ENCODE measurements at places on chromosomes 7 and 10. TPM values are rescaled to one million over a fixed set of nuclear protein-coding genes. Genes with fewer than 3 reads are reported as not detected.

GRCh38 chr7:149367418-149368180 is 93.3 kb downstream of the ZNF777 start:
- no peak for DNase-seq
- H3K4me3 ChIP-seq: no peak overlapping the region
- H3K27me3 ChIP-seq: no peaks in the 10 kb centered on the region
- H3K36me3 ChIP-seq: no peaks in the 10 kb centered on the region
- no peaks in the 10 kb centered on the region for H3K4me1 ChIP-seq

GRCh38 chr7:71912476-71912875 is 499.7 kb downstream of the CALN1 start:
- H3K4me3 ChIP-seq: no peak overlapping the region
- DNase-seq: no peak
- no peaks in the 10 kb centered on the region for H3K36me3 ChIP-seq
- H3K27ac ChIP-seq: no peak overlapping the region
- H3K27me3 ChIP-seq: no peaks in the 10 kb centered on the region

The SFTPA1 gene
- not detected for polyA plus RNA-seq

The ATRNL1 gene
- 0.28 TPM for polyA plus RNA-seq

The ZNF467 gene
- 0.15 TPM for polyA plus RNA-seq

GRCh38 chr7:152504367-152504766 is 68.6 kb upstream of the KMT2C start:
- no peaks in the 10 kb centered on the region for H3K4me1 ChIP-seq
- H3K27me3 ChIP-seq: no peaks in the 10 kb centered on the region
- no peaks in the 10 kb centered on the region for H3K36me3 ChIP-seq
- DNase-seq: no peak
- no peak overlapping the region for H3K4me3 ChIP-seq

GRCh38 chr10:43350686-43351085 is 20.8 kb upstream of the FXYD4 start:
- DNase-seq: no peak
- no peaks in the 10 kb centered on the region for H3K36me3 ChIP-seq
- H3K27me3 ChIP-seq: peaks cover 9% of the 10 kb centered on the region
- H3K27ac ChIP-seq: no peak overlapping the region
- H3K4me3 ChIP-seq: no peak overlapping the region

The CTBP2 gene
- polyA plus RNA-seq: 72.1 TPM

DNA sequence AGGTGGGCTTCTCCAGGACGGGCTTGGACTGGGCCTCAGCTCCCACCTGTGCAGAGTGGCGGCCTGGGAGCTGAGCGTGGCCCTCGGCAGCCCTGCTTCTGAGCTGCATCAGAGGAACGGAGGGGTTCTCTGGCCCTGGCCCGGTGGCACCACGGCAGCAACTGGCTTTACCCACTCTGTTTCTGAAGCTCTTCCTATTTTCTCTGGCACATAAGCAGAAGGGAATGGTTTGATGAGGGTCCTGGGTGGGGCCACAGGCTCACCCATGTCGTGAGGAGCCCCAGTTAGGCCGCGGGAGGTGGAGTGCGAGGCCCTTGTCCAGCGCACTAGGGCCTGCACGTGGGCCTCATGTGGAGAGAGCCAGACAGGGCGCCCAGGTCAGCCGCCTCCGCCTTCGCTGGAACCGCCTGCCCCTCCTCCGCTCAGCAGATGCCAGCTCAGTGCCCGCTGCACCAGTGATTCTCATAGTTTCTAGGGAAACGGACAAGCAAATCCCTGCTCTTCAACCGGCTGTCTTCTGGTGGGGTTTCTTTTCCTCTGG is 284.0 kb downstream of the CELF2 start:
- H3K27me3 ChIP-seq: no peaks in the 10 kb centered on the region
- H3K4me1 ChIP-seq: no peaks in the 10 kb centered on the region
- no peak for DNase-seq
- H3K4me3 ChIP-seq: no peak overlapping the region
- H3K36me3 ChIP-seq: no peaks in the 10 kb centered on the region

The RASA4 gene
- 3.5 TPM for polyA plus RNA-seq

GRCh38 chr10:72274730-72275350 is 1.1 kb downstream of the DDIT4 start:
- peak; percentile 82 for DNase-seq
- peak overlapping the region; percentile 88 for H3K27ac ChIP-seq
- no peaks in the 10 kb centered on the region for H3K27me3 ChIP-seq

DNA sequence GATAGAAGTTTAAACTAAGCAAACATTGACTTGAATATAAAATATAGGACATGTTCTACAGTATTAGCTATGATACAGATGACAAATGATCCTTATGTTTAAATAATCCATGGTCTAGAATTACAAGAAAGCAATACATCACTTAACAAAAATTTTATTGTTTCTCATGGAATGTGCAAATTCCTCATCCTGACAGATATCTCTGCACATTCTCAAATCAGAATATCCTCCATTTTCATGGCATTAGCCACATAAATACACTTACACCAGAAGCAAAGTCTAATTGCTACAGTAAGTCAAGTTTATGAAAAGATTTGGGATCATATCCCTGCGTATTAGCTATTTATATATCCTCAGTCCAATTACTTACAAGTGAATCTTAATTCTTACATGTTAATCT is 57.6 kb downstream of the PCLO start:
- H3K27me3 ChIP-seq: no peaks in the 10 kb centered on the region
- no peaks in the 10 kb centered on the region for H3K36me3 ChIP-seq
- H3K4me1 ChIP-seq: no peaks in the 10 kb centered on the region
- DNase-seq: peak; percentile 12
- H3K27ac ChIP-seq: no peak overlapping the region

GRCh38 chr10:27644307-27644939 is 101.2 kb downstream of the MKX start:
- no peaks in the 10 kb centered on the region for H3K27me3 ChIP-seq
- peak; percentile 14 for DNase-seq
- H3K4me1 ChIP-seq: peaks cover 5% of the 10 kb centered on the region
- H3K27ac ChIP-seq: no peak overlapping the region
- no peak overlapping the region for H3K4me3 ChIP-seq

The EPO gene
- polyA plus RNA-seq: not detected

GRCh38 chr7:136136906-136137454 is 159.8 kb upstream of the MTPN start:
- H3K36me3 ChIP-seq: no peaks in the 10 kb centered on the region
- no peak overlapping the region for H3K4me3 ChIP-seq
- DNase-seq: no peak
- H3K27me3 ChIP-seq: no peaks in the 10 kb centered on the region

The FGFR2 gene
- 0.10 TPM for polyA plus RNA-seq

DNA sequence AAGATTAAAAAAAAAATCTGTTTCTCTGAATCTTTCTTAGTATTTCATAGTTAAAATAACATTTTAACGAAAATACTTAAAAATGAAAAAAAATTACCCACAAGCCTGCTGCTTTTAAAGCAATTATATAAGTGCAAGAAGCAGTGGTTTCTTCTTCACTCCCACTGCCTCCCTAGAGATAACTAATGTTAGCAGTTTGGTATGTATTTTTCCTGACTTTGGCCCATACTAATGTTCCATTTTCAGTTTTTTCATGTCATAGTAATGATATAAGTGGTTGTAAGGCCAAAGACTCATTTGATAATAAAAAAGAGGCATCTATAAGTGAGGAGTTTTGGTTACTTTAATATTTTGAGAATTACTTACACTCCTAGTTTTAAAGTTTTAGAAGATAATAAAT is 24.3 kb upstream of the LAMB1 start:
- no peaks in the 10 kb centered on the region for H3K36me3 ChIP-seq
- H3K4me1 ChIP-seq: peaks cover 7% of the 10 kb centered on the region
- no peak overlapping the region for H3K27ac ChIP-seq
- H3K4me3 ChIP-seq: no peak overlapping the region
- H3K27me3 ChIP-seq: no peaks in the 10 kb centered on the region

DNA sequence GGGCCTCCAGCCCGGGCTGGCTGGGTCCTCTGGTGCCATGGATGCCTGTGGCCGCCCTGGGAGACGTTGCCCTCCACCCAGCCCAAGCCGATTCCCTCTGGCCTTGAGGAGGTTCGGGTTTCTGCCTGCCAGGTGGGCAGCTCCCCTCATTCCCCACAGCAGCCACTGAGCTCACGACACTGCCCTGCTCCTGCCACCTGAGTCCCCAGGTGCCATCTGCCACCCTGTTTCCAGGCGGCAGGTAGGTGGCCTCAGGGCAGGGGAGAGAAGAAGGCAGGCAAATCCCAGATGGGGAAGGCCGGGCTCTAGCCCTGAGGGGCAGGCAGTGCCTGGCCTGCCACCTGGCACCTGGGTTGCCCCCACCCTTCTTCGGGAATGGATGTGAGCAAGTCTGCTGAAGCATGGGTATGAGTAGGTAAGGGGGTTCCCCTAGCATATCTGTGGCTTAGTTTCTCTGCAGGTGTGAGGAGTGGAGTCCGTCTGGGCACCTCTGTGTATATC is 92.2 kb upstream of the PPIF start:
- peaks cover 2% of the 10 kb centered on the region for H3K4me1 ChIP-seq
- peaks cover 11% of the 10 kb centered on the region for H3K36me3 ChIP-seq
- no peak for DNase-seq
- H3K27ac ChIP-seq: no peak overlapping the region
- no peaks in the 10 kb centered on the region for H3K27me3 ChIP-seq

GRCh38 chr10:117370205-117370604 is 5.0 kb downstream of the PDZD8 start:
- no peaks in the 10 kb centered on the region for H3K36me3 ChIP-seq
- peak; percentile 29 for DNase-seq
- no peaks in the 10 kb centered on the region for H3K4me1 ChIP-seq
- H3K27me3 ChIP-seq: no peaks in the 10 kb centered on the region
- H3K4me3 ChIP-seq: no peak overlapping the region

- H3K27me3 ChIP-seq: no peaks in the 10 kb centered on the region
- H3K4me3 ChIP-seq: no peak overlapping the region
- H3K36me3 ChIP-seq: no peaks in the 10 kb centered on the region
- DNase-seq: no peak
- H3K4me1 ChIP-seq: no peaks in the 10 kb centered on the region
- no peak overlapping the region for H3K27ac ChIP-seq
These were observed 233.0 kb downstream of the CACNA2D1 start for GRCh38 chr7:82210416-82211184.

The HPS6 gene
- polyA plus RNA-seq: 8.0 TPM

- H3K27ac ChIP-seq: no peak overlapping the region
- H3K36me3 ChIP-seq: no peaks in the 10 kb centered on the region
- no peak overlapping the region for H3K4me3 ChIP-seq
- H3K27me3 ChIP-seq: peaks cover 24% of the 10 kb centered on the region
- H3K4me1 ChIP-seq: no peaks in the 10 kb centered on the region
- DNase-seq: peak; percentile 80
These were observed 48.1 kb upstream of the COMTD1 start for GRCh38 chr10:75283671-75284470.

DNA sequence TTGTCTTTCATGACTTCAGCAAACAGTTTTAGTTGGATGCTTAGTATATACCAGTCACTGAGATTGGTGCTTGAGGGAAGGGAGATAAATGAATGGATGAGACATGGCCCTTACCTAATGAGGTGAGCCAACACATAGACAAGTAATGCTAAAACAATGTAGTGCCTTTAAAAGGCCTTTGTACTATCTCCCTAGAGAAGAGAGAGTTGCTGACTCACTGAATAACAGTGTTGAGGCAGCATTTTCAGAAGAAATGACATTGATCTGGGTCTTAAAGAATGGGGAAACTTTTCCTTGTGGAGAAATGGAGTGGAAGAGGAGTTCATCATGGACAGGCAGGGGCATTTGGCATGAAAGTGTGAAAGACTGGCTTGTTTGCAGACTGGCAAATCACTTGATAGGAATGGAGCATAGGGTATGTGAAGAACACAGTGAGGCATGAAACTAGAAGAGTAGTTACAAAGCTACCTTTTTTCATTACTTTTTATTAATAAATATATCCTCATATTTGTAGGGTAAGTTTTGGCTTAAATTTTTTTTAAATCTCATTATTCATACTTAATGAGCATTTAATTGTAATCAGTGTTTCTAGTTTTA is 91.2 kb downstream of the KAT6B start:
- H3K27me3 ChIP-seq: no peaks in the 10 kb centered on the region
- no peak overlapping the region for H3K4me3 ChIP-seq
- peak; percentile 93 for DNase-seq
- peaks cover 15% of the 10 kb centered on the region for H3K4me1 ChIP-seq

DNA sequence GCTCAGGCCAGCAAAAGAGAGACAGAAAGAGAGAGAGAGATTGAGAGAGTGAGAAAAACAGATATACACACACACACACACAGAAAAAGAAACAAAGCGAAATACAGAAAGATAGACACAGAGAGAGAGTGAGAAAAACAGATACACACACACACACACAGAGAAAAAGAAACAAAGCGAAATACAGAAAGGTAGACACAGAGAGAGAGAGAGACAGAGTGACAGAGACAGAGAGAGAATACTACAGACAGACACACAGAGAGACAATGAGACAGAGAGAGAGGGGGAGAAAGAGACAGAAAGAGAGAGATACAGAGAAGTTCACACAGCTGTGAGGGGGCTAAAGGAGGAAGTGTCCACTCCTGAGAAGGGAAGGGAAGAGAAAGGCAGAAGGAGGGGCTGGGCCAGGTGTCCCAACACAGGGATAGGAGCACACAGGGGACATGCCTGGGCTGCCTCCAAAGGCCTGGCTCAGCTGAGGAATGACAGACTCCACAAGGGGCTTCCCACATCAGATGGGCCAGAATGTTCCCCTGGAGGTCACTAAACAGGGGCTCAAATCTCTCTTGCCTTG is 4.3 kb downstream of the GCK start:
- H3K4me3 ChIP-seq: no peak overlapping the region
- H3K27me3 ChIP-seq: peaks cover 12% of the 10 kb centered on the region
- H3K4me1 ChIP-seq: peaks cover 4% of the 10 kb centered on the region
- no peak overlapping the region for H3K27ac ChIP-seq

- H3K4me3 ChIP-seq: no peak overlapping the region
- H3K27ac ChIP-seq: no peak overlapping the region
These were observed 651.8 kb downstream of the INHBA start for GRCh38 chr7:41051062-41051461.

The CTNNA3 gene
- polyA plus RNA-seq: not detected

- DNase-seq: no peak
- H3K4me3 ChIP-seq: no peak overlapping the region
- H3K27ac ChIP-seq: no peak overlapping the region
- no peaks in the 10 kb centered on the region for H3K4me1 ChIP-seq
These were observed 11.4 kb upstream of the RBM20 start for GRCh38 chr10:110632591-110633215.
